ENCODE measurements at places on chromosomes 12 and 14. TPM values are rescaled to one million over a fixed set of nuclear protein-coding genes. Genes with fewer than 3 reads are reported as not detected.

- no peak overlapping the region for H3K4me3 ChIP-seq
- peaks cover 4% of the 10 kb centered on the region for H3K27me3 ChIP-seq
- H3K27ac ChIP-seq = no peak overlapping the region
- no peaks in the 10 kb centered on the region for H3K36me3 ChIP-seq
- H3K4me1 ChIP-seq = no peaks in the 10 kb centered on the region
These were observed 163.8 kb upstream of the CCDC198 start for GRCh38 chr14:57657487-57657886.

DNA sequence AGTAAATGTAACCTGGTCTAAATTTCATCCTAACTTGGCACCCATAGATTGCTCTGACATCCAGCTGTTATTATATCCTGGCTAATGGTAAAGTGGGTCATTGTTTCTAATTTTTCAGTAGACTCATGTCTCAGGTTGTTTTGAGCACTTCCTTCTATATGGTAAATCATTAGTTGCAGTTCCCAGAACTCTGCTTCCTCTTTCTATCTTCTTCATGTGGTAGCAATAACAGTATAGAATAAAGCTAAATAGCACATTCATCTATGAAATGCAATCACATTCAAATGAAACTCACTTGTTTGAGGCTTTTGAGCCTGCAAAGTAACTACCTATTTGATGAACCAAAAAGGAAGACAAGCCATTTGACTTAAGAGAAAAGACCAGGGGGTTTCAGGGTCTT, 65.1 kb upstream of the GZMB start:
- H3K27ac ChIP-seq = no peak overlapping the region
- no peaks in the 10 kb centered on the region for H3K27me3 ChIP-seq
- H3K4me1 ChIP-seq = peaks cover 7% of the 10 kb centered on the region

- H3K27me3 ChIP-seq = no peaks in the 10 kb centered on the region
- H3K36me3 ChIP-seq = peaks cover 8% of the 10 kb centered on the region
- H3K4me1 ChIP-seq = peaks cover 15% of the 10 kb centered on the region
- DNase-seq = no peak
These were observed 111.2 kb downstream of the LGMN start for GRCh38 chr14:92637228-92637627.

DNA sequence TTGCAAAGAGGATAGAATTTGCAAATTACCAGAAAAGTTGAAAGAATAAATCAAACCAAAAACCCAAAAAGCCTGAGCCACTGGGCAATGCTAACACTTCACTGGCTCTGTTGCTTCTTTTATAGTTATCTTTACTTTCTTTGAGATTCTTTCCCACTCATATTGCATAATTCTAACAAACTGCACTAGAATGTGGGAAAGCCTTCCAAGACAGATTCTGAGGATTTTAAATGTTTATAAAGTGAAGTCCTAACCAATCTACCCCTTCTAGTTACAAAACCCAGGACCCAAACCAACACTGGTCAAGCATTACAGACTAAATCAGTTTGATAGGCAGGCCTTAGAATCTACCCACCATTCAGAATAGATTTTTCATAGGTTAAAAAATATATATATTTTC, 150.9 kb downstream of the MED13L start:
- peaks cover 91% of the 10 kb centered on the region for H3K4me1 ChIP-seq
- H3K4me3 ChIP-seq = no peak overlapping the region
- no peak for DNase-seq
- no peak overlapping the region for H3K27ac ChIP-seq

DNA sequence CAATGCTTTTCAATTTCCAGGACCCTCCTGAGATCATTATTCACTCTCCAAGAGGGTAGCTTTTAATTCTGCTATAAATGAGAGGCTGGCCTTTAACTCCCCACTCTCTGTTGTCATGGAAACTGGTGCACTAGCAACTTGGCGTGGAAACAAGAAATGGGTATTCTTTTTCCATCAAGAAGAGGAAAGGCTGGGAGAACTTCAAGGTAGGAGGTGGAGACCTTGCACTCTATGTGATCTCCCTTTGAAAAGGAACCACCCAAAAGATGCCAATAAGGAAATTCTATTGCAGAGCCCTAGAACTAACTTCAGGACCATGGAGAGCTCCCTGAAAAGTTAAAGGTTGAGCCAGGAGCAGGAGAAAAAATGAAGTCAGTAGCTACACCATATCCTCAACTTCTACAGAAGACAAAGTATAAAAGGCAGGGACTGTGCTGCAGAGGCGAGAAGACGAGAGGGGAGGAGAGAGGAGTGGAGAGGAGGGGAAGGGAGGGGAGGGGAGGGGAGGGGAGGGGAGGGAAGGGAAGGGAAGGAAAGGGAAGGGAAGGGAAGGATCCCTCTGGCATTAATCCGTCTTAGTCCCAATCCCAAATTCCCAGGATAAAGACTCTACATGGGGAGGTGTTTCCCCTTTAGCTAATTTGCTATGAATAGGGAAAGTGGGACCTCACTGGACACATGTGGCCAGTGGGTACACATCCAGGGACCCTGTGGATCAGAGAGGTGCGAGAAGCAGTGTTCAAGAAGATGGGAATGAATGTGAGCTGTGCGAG, 46.7 kb upstream of the FICD start:
- peaks cover 96% of the 10 kb centered on the region for H3K27me3 ChIP-seq
- H3K4me1 ChIP-seq = no peaks in the 10 kb centered on the region
- no peak overlapping the region for H3K4me3 ChIP-seq

The OTOGL gene
- 0.27 TPM for total RNA-seq

The CLEC6A gene
- total RNA-seq = not detected

The ZFYVE26 gene
- total RNA-seq = 13.3 TPM

The GAS2L3 gene
- total RNA-seq = 1.8 TPM
